ENCODE measurements at places on chromosomes 2 and 18.

DNA sequence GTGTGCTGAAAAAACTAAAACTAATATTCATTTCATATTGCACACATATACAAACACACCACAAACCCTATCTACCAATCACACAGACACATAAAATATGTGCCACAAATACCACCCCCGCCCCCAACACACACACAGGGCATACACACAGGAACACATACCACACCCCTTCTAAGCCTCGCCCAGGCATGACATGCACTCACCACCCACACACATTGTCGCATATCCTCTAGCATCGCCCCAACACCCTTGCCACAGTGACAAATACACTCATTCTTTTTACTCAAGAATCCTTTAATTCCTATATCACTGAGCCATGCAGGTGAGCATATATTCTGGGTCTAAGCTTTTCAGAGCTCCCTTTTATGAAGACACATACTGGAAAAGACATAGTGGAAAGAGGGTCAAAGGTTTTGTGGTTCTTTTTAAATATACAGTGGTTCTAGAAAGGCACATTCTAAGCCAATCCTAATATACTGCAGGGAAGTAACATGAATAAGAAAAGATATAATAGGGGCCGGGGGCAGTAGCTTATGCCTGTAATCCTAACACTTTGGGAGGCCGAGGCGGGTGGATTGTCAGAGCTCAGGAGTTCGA is 24.5 kb upstream of the LCLAT1 start:
- DNase-seq, result peak; percentile 50

DNA sequence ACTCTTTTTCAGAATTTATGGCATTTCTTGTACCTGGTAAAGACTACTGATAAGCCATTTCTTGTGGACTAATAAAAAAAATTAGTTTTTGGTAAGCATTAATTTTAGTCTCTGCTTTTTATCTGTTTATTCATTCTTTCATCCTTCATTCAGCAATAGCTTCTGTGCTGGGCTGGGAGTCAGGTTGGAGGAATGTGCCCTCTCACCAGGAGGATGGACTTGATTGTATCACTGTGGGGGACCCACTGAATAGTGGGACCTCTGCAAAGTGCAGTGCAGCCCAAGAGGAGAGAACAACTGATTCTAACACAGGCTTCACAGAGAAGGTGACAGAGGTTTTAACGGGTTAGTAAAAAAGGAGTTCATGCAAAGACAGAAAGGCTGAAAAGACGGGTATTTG is 39.1 kb downstream of the CDC42EP3 start:
- no peak for DNase-seq

DNA sequence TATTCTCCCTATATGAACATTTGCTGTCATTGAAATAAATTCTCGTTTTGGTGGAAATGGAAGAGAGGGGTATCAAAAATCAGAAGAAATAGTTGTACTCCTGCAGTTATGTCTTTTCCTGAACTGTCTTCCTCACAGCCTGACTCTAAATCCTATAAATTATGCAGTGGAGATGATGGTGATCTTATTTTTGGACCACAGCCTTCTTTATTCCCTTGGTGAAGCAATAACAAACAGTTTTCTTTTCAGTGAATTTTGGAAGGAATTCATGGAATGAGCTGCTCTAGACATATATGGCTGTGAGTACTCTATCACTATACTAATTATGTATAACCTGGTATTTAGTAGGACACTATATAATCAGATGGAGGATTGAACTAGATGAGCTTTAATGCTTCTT is 1.7 kb upstream of the SLC25A12 start:
- no peak for DNase-seq

DNA sequence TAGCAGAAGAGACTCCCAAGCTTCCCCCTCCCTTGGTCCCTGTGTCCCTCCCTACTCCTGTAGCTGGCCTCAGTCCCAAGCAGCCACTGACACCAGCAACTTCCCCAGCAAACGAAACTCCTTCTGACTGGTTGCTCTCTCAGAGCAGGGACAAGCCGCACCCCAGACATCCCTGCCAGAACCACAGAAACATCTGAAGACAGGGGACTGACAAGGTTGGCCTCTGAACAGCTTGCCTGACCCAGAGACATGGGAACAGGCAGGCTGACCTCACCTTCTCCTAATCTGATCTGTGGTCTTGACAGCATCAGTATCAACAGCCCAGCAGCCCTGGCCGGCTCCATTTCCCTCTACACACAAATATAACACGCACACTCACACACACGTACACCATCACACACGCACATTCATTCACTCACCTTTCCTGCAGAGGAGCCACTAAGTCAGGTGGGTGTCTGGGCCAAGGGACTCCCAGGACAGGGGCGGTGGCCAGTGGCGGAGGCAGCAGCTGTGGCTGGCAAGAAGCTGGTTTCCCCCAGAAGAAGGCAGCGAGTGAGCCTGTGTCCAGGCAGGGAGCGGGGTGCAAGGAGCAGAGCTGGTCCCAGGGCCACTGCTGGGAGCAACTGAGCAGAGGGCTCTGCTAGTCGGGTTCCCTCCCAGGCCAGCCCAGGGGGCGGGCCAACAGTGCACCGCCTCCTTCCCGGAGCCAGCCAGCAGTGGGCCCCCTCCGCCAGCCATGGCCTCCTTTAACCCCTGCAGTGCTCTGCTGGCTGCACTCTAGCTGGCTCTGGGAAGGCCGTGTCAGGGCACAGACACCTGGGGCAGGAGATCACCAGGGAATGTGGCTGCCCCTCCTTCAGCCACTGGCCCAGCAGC is 59.1 kb downstream of the TNS1 start:
- DNase-seq, result peak; percentile 60

DNA sequence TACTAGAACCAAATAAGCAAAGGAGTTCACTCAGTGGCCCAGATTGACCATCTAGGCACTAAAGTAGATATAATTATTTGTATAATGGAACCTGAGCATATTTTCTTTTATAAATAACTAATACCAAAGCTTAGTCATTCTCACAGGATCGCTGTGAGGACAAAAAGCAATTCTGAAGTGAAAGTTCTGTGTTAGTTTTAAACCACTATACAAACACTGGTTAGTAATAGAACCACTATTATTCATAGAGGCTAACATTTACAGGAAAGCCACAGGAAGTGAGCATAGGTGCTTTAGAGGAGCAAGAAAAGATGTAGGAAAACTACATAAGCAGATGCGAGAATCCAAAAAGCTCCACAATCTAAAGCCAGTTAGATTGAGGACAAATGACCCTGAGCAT is 364.7 kb downstream of the XIRP2 start:
- no peak for DNase-seq

- peak; percentile 68 for DNase-seq
Observed at GRCh38 chr18:46226461-46226860, 122.3 kb downstream of the HAUS1 start.

DNA sequence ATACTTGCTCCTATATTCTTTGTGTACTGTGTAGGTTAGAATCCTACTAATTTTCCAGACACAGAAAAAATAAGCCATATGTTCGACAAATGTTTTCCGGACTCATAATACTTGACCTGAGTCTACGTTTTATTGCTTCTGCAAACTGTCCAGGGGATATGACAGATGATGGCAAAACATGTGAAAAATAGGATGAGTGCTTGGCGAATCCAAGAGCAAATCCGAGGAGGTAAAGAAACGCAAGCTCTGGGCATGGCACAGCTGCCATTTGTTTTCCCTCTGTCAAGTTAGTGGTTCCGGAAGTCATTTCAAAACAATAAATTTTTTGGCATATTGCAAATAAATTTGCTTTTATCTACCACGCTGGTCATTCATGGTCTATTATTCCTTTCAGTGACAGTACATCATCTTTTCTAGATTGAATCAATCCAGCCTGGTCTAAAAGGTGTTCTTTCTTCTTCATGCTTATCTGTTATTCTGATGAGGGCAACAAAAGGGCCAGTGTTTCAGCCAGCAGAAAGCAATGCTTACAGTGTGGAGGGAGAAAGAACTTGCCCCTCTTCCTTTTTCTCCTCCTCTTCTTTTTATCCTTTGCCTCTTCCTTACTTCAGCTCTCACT is 476.1 kb upstream of the SOX11 start:
- no peak for DNase-seq

DNA sequence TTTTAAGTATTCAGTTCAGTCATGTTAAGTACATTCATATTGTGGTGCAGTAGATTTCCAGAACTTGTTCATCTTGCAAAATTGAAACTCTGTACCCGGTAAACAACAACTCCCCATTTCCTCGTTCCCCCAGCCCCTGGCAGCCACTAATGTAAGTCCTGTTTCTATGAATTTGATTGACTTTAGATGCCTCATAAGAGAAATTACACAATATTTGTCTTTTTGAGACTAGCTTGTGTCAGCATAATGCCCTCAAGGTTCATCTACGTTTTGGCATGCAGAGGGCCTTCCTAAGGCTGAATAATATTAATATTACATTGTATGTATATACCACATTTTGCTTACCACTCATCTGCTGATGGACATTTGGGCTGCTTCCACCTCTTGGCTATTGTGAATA is 30.9 kb downstream of the METTL21A start:
- DNase-seq, result no peak

DNA sequence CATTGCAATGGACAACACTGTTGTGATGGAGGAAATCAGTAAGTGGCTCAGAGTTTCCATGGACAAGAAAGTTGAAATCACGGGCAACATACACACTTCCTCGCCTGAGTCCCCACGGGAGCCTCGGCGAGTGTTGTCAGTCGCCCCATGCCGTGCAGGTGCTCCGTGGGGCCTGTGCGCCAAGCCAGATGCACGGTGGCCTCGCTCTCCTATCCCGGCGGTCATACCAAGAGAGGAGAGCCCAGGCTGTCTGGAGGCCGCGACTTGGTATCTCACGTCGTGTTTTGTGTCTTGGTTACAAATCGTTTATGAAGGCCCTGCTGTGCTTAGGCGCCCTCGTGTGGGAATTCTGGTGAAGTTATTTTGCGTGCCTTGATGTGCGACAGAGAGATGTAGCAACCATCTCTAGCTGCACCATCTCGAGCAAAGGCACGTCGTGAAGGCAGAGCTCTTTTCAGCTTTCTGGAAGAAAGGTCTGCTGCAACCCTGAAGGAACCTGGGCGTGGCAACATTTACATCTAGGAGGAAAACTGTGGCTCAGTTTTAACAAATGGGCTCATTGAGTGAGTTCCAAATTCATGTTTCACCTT is 21.8 kb downstream of the ATG4B start:
- peak; percentile 61 for DNase-seq

GRCh38 chr2:112687522-112687921 is 33.3 kb upstream of the NT5DC4 start:
- DNase-seq, result no peak

DNA sequence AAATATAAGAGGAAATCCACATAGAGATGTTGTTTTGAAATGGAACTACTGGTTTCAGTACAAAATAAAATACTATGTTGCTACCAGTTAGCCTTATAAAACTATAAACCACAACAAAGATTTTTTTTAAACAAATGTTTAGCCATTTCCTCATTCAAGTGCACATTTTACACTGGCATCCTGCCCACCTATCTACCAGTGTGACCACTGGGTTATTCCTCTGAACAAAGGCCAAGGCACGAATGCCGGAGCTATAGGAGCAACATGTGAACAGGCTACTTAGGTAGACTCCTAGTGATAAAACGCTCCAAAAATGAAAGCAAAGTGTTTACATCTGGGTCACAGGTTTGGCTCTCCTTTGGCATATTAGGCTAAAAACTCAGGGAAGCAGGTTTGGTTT is 31.8 kb upstream of the SULT1C4 start:
- no peak for DNase-seq

- DNase-seq, result peak; percentile 76
Observed at GRCh38 chr2:237262838-237263771, 150.9 kb downstream of the COL6A3 start.

DNA sequence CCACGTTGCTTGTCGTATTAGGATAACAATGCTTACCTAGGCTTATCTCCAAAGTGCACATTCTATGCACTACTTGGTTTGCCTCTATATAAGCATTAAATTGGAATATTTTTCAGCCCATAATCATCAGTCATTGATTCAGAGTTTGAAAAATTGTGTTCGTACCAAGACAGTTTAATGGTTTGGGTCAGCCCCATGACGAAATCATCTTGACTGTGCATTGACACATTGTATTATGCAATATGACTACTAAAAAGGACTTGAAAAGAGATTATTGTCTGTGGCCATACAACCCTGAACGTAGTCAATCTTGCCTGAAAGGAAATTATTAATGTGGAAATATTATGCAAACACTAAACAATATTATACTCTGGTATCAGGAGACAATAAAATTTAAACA is 141.3 kb downstream of the EML6 start:
- DNase-seq, result no peak

- DNase-seq, result no peak
Observed at GRCh38 chr18:26083099-26083498, 7.3 kb downstream of the SS18 start.

DNA sequence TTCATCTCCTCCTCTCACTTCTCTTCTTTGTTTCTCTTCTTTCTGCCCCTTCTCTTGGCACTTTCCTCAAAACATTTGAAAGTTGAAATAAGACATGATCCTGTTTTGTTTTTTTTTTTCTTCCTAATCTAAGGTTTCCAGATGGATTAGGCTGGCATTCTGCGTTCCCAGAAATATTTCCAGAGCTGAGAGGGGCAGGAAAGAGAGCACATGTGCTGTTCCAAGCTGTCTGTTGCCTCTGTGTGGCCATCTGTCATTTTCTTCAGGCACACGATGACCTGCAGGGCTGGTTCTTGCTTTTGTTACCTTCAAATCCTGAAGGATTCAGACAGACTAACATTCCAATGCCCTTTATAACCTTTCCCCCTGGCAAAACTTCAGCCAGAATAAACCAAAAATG is 142.9 kb downstream of the RNF144A start:
- no peak for DNase-seq

GRCh38 chr2:55164534-55165480 is 67.3 kb downstream of the CLHC1 start:
- DNase-seq, result no peak

DNA sequence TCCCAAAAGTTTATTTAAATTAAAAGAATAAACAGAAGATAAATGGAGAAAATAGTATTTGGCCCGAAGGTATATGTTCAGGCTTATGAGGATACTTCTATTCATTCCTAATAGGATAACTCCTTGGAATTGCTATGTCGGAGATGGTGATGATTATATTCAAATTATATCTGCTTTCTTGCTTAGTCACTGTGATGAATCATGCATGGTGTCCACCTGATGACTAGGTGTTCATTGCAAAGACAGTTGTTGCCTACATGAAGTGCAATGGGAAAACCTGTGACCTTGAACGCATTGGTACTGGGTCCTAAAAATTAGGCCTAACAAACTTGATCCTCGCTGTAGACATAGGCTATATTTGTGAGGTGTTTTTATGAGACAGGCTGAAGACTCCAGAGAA is 617.3 kb upstream of the ZEB2 start:
- no peak for DNase-seq

GRCh38 chr2:46781468-46782189 is 134.0 kb downstream of the MCFD2 start:
- no peak for DNase-seq

- DNase-seq, result no peak
Observed at GRCh38 chr2:212426637-212427412, 111.8 kb downstream of the ERBB4 start.

- DNase-seq, result no peak
Observed at GRCh38 chr18:8366070-8366469, 243.2 kb upstream of the RAB12 start.

GRCh38 chr18:55477860-55478581 is 110.0 kb downstream of the TCF4 start:
- DNase-seq, result no peak

GRCh38 chr2:199019898-199020507 is 437.7 kb downstream of the SATB2 start:
- DNase-seq, result peak; percentile 43

- no peak for DNase-seq
Observed at GRCh38 chr2:23708771-23709170, 218.2 kb downstream of the ATAD2B start.

- DNase-seq, result no peak
Observed at GRCh38 chr2:219285373-219285735, 6.2 kb downstream of the DNAJB2 start.

Measured in EL (cell line).